ENCODE measurements at places on chromosomes 1 and 21.

GRCh38 chr1:180384286-180385005 is 117.9 kb downstream of the ACBD6 start:
- DNase-seq = no peak

DNA sequence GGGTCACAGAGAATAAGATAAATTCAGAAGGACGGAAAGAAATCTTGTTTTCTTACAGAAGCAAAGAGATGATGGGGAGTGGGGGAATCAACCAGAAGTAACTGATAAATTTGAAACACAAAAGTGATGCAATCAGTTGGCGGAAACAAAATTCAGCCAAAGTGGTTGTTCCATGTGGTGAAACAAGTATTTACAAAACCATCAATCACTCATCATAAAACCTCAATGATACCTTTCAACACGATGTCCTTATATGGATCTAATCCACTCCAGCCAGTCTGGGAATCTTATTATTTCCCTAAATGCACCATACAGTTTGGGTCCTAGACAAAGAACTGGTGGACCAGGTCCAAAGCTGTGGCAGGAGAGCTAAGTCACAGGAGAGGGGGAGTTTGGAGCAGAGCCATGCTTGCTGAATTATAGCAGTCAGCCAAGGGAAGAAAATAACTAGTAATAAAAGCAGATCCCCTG is 303.8 kb upstream of the LRRC7 start:
- DNase-seq = no peak

DNA sequence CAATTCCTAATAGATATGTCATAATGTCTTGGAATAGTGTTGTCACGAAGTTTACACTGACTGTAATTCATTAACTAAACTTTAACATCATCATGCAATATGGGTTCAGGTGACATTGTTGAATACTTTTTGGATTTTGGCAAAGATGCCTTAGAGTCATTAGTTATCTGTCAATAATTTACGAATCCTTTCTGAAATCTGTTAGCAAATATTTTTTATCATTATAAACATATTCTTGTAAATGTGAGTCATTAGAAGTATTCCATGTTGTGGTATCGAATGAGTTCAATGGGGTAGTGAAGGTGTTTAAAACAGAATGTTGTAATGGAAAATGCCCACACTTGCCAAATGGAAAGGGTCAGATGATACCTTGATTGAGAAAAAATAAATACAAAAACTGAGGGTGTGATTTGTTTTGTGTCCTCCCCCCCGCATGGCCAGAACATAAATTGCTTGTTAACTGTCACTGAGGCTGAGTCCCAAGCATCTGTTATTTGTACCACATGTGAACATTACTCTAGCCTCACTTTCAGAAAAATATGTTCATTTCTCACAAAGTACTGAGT is 5.2 kb upstream of the NR5A2 start:
- DNase-seq = no peak

GRCh38 chr1:11790101-11790879 is 15.5 kb downstream of the MTHFR start:
- DNase-seq = no peak

- no peak for DNase-seq
These were observed 473 bp upstream of the BRDT start for GRCh38 chr1:91948501-91949355.

DNA sequence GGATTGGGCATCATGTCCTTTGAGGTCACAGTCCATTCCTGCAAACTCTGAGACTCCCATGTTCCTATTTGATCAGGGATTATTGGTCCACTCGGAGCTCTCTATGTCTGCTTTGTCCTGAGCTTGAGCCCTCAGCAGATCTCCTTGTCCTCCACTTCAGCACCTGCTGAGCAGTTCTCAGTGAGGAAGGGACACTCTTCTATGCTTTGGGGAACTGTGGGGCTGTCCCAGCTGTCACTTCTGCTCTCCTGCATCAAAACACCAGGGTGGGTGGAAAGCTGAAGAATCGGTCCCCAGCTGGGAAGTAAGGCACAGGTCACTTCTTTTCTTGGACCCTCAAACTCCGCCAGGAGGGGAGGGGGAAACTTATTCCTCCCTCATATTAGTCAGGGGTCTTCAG is 99.5 kb downstream of the PCP4 start:
- DNase-seq = no peak

DNA sequence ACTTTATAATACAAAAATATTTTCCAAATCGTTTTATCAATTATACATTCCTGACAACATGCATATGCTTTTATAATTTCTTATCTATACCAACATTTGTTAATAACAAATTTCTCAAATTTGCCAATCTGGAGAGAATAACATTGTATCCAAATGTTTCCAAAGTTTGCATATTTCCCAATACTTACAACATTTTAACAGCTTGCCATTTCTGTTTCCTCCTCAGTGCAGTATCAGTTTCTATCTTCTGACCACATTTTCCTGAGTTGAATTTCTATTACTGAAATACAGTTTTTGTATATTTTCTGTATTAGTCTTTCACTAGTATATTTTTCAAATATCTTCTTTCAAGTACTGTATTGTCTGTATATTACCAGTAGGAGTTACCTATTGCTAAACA is 1594.3 kb downstream of the PLA2G4A start:
- no peak for DNase-seq

DNA sequence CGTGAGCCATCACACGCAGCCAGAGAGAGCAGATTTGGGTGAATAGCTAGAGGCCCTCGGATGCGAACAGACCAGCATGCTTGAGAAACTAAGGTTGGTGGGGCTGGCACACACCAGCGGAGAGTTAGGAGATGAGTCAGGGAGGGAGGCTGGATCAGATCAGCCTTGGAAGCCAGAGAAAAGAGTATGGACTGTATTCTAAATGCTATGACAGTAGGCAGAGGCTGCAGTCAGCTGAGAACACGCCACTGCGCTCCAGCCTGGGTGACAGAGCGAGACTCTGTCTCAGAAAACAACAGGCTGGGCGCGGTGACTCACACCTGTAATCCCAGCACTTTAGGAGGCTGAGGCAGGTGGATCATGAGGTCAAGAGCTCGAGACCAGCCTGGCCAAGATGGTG is 4.0 kb upstream of the PLEKHM2 start:
- DNase-seq = no peak

GRCh38 chr1:181259026-181259745 is 170.7 kb downstream of the IER5 start:
- no peak for DNase-seq

GRCh38 chr1:65330822-65331221 is 21.5 kb downstream of the DNAJC6 start:
- DNase-seq = no peak

DNA sequence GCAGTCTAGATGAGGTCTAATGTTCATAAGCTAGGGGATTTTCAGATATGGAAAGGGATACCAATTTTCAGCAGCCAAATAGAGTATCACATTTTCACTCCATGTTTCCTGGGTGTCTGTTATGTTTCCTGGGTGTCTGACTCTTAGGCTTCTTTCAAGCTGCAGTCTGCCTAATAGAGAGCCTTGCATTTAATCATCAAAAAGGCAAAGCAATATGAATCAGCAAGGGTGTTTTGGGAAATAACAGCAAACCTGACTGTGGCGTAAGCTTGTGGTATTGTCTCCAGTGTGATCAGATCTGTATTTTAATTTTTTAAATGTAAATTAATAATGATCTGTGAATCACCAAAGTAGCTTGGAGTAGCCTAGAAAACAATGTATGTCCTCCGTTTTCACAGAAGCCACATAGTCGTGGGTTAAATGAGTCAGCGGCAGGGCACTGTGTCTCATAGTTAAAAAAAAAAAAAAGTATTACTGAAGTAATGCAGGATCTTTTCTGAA is 10.4 kb downstream of the LGALS8 start:
- no peak for DNase-seq

DNA sequence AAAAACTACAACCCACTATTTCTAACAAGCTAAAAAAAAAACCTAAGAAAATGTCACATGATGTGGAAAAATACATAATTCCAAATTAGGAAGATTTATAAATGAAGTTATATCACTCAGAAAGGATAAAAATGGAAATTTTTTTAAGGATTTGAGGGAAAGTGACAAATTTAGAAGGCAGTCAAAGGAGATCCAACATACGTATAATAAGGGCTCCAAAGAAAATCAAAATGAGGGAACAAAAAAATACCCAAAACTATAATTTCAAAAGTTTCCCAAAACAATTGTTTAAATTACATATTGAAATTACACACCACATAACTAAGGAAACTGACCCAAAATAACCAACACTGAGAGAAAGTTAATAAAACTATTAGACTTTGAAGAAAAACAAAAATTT is 381.1 kb upstream of the KAZN start:
- DNase-seq = no peak

DNA sequence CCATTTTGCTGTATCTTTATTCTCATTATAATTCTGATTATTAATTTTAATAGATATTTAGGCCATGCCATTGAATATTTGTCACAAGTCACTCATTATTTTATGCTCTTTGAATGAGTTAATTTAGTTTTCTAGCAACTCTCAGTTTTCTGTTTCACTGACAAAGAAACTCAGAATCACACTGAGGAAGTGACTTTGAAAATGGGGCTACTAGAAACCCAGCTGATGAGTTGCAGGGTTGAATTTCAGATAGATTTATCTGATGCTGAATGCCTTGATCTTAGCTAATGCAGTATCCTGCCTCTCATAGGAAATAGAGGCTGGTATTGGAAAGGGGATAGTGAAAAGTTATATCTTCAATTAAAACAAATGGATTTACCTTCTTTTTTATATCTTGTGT is 67.4 kb upstream of the PLA2G4A start:
- DNase-seq = no peak

- no peak for DNase-seq
These were observed 34.6 kb upstream of the FMO3 start for GRCh38 chr1:171055966-171056643.

DNA sequence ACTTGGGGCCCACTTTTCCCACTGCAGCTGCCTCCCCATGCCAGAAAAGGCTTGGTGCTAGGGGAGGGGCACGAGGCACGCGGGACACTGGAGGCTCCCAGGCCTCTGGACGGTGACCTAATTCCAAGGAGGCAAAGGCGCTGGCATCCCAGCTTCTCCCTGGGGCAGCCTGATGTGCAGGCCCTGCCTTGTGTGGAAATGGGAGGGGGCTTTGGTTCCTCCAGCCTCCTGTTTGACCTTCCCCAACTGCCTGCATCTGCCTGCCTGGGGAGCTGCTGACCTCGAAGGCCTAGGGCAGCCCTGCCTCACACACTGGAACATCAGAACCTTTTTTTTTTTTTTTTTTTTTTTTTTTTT is 39.9 kb downstream of the KIAA1614 start:
- peak; percentile 20 for DNase-seq

DNA sequence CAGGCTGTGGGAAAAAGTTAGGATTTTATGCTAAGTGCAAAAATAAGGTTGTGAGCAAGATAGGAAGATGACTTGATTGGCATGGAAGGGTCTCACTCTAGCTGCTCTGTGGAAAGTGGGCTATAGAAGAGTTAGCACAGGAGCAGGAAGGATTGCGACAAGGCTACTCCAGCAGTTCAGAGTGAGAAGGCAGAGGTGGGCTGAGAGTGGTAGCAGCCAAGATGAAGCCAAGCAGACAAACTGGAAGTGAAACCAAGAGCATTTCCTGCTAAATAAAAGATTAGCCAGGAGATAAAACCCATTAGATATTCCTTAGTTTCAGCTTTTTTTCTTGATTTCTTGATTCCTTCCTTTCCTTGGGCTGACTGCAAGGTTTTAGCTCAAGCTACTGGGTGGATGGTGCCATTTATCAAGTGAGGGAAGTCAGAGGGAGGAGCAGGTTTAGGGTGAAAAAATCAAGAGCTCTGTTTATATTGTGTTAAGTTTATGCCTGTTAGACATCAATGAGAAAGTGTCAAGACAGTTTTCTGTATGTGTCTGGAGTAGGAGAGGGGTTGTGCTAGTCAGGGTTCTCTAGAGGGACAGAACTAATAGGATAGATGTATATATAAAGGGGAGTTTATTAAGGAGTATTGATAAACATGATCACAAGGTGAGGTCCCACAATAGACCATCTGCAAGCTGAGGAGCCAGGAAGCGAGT is 33.1 kb upstream of the ZNF644 start:
- DNase-seq = peak; percentile 32

GRCh38 chr1:44608141-44608540 is 66.1 kb downstream of the TMEM53 start:
- DNase-seq = no peak

- DNase-seq = no peak
These were observed 28.7 kb upstream of the RGS5 start for GRCh38 chr1:163231385-163231784.

GRCh38 chr1:206892351-206892984 is 4.8 kb upstream of the IL24 start:
- DNase-seq = no peak

GRCh38 chr1:85563139-85563538 is 17.4 kb upstream of the CCN1 start:
- DNase-seq = no peak

- no peak for DNase-seq
These were observed 47.4 kb upstream of the EXO1 start for GRCh38 chr1:241800640-241801039.

- DNase-seq = peak; percentile 74
These were observed 156.9 kb upstream of the GJB5 start for GRCh38 chr1:34597877-34598514.

DNA sequence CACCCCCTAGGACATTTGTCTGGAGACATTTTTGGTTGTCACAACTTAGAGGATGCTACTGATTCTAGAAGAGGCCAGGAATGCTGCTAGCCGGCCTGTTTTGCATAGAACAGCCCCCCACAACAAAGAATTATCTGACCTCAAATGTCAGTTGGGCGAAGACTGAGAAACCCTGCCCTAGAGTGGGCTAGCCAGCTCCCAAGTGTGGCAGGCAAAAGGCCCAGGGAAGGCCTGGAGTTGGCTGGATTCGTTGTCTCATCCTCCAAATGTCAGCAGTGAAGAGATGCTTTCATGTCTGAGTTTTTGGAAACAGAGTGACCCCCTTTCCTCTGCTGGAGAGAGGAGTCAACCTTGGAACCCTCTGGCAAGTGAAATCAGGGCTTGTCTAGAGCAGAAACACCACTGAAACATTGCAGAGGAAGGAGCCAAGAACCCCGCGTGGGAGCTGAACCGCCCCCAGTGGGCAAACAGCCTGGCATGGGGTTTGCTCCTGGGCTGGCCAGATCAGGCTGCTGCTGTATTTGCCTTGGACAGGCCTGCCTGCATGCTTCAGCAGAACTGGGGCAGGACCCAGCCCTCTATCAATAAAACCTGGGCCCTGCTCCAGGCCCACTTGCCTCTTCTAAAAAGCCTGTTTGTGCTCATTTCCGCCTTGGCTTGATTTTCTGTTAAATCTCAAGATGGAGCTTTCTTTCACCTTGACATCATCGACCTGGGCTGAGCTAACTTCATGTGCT is 32.9 kb downstream of the RASSF5 start:
- DNase-seq = no peak

Measured in GM13977 (cell line).